IMR-90 (cell line): ENCODE measurements at places on chromosomes 3 and 15. TPM values are rescaled to one million over a fixed set of nuclear protein-coding genes. Genes with fewer than 3 reads are reported as not detected.

TTLL13 gene
- 0.10 TPM in 1 of 2 replicates, not detected in the other for polyA plus RNA-seq

GRCh38 chr3:151228666-151229040 is 25.6 kb upstream of the GPR171 start:
- DNase-seq, result peak; percentile 86

DNA sequence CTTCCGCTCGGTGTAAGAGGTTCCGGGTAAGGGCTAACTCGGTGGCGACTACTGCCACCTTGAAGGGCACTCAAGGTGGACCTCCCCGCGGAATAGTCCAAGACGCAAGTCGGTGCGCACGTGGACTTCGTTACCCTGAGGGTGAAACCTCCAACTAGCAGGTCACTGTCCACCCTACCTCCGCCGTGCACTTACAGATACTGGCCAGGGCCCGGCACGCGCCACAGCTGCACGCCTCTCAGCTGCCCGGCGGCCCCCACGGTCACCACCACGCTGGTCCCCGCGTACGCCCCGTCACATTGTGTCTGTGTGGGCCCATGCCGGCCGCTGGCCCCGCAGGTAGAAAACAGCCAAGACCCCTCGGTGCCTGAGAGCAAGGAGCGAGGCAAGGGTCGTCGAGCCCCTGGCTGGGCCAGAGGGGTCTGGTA is 1.1 kb downstream of the LTK start:
- DNase-seq, result no peak

DNA sequence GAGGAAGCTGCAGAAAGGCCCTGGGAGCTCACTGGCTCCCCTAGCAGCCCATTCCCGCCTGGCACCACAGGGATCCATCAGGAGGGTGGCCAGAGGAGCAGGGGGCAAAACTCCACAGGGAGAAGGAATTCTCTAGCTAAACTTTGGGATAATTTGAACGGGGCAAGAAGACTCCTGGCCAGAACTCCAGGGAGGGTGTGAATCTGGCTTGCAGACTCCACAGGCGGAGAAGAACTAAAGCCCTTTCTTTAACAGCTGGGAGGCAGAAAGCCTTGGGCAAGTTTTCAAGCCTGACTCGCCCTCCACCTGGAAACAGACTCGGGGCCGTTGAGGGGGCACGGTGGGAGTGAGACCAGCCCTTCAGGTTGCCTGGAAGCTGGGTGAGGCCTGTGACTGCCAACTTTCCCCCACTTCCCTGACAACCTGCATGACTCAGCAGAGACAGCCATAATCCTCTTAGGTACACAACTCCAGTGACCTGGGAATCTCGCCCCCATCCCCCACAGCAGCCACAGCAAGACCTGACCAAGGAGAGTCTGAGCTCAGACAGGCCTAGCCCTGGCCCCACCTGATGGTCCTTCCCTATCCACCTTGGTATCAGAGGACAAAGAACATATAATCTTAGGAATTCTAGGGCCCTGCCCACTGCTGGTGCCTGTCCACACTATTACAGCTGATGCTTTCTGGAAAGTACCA is 28.6 kb downstream of the SLC27A2 start:
- no peak for DNase-seq

GRCh38 chr15:70401709-70402108 is 304.0 kb upstream of the TLE3 start:
- no peak for DNase-seq

- DNase-seq, result no peak
Measured at GRCh38 chr15:75751116-75751875, 38.6 kb upstream of the CSPG4 start.

GRCh38 chr3:62210011-62210410 is 163.3 kb downstream of the FEZF2 start:
- DNase-seq, result no peak
